ENCODE measurements at places on chromosomes 1 and 21.

GRCh38 chr1:88318740-88319139 is 365.3 kb upstream of the PKN2 start:
- no peak for DNase-seq

DNA sequence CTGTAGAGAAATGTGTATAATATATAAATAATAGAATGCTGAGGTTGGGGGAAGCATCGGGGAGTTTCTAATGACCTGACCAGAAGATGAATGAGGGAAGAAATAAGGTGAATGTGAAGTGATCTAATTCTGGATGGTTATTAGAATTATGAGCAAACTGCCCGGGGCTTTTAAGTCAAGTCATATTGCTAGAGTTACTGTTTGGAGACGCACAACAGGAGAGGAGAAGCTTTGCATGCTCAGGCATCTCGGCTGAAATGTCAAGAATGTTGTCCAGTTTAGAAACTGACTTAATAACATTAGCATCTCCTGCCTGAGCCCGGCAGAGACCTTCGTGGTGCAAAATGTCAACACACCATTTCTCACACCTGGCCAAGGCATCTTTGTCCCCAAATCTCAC is 119.1 kb downstream of the RRAGC start:
- no peak for DNase-seq

DNA sequence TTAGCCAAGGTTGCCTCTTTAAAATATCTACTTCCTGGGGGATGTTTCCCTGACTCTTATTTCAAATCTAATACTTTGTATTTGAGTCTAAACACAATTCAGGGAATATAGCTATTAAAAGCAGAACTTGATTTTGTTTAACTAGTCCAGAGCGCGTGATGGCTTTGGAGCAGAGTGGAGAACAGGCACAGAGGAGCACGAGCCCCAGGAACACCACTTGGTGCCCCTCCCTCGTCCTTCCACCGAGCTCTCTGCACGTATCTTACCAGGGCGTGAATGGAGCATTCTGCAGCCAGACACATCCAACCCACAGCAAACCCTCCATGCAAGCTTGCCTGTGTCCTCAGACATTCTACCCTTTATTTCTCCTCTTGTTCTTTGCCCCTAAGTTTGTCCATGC is 14.1 kb downstream of the KIF26B start:
- no peak for DNase-seq

GRCh38 chr1:76948846-76949245 is 81.6 kb downstream of the ST6GALNAC5 start:
- no peak for DNase-seq

- DNase-seq = no peak
Measured at GRCh38 chr1:204307334-204307883, 52.3 kb downstream of the PLEKHA6 start.

- DNase-seq = no peak
Measured at GRCh38 chr1:36352125-36352909, 28.9 kb upstream of the EVA1B start.

DNA sequence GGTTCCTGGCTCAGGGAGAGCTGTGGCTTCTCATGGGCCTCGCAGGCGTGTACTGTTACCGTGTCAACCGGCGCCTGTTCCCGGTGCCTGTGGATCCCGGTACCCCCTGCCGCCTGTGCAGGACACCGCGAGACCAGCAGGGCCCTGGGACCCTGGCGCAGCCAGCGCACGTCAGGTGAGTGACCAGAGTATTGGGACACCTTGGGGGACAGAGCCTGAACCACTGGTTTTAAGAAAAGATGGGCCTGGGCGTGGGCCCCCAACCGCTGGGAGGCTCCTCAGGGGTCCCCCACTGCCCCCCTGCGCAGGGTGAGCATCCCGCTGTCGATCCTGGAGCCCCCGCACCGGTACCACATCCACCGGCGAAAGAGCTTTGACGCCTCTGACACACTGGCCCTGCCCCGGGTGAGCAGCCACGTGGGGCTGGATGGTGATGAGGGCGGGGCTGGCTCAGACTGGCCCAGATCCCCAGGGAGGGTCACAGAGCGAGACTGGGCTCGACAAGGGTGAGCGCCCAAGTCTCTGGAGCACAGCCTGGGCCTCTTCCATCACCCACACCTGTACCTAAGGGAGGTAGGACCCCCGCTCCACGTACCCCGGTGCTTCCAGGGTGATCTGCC is 10.5 kb downstream of the MIIP start:
- no peak for DNase-seq

DNA sequence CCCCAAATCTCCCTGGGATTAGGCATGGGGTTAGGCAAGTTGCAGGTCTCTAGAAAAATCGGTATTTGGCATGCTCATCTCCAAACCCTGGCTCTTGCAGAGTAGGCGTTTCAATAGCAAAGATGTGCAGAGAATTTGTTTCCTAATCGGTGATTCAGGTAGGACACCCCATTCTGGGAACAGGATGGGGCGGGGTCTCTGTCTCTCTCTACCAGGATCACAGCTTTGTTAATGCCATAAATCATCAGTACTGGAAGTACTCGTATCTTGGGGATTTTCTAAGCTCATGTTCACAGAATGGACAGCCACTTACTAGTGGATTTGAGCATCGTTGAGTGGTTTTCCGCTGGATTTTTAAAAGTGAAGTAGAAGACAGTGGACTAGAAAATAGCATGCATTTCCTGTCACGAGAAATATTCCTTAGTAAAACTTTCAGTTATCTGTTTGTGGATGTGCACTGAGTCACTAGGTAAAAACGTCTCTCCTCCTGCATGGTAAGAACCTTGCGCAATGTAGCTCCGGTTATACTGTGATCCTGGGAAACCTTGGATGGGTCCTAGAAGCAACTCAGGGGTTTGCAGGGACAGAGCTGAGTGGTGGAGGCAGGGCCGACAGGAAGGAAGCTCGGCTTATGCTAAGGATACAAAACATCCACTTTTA is 5.1 kb downstream of the TMEM51 start:
- no peak for DNase-seq

DNA sequence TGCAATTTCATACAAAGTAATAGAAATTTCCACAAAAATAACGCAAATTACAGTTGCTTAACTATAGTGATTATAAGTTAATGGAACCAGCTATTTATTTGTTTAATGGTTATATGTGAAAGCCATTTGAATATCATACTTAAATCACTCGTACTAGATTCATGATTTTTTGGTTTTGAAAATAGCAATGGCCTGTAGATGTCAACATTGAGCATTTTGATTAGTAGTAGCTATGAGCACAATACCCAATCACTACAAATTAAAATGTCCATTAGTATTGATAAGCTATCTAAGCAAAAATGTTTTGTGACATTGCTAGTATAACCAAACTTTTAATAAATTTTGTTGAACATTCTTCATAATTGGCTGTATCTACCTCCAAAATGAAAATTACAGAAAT is 10.0 kb downstream of the COL24A1 start:
- DNase-seq = no peak

- DNase-seq = peak; percentile 70
Measured at GRCh38 chr1:54800899-54801759, at the start of gene TTC22. Gene TTC22, minus strand, starts transcription at chr1:54801323. Its CDS starts 160 bp downstream, at chr1:54801163.

DNA sequence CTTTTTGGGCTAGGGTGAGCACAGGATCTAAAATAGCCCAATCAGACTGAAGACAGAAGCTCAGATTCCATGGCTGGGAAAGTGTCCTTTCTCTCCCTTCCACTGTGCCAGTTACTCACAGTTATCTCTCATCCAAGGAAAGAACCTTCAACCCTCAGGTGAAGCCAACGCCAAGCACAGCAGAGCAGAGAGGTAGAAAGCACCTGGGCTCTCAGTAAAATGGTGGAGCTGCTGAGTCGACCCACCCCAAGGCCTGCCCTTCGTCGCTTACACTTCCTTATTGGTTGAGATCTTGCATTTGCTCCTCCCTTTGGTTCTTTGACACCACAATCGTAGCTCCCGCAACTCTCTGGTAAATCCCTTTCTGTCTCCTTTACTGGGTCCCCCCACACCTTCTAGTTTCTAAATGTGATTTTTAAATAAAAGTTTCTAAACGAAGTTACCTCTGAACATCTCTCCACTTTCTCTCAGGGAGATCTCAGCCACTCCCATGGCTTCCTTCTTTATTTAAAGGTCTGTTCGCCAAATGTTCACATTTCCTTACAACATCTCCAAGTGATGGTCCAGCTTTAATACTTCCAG is 27.5 kb upstream of the SLC30A1 start:
- peak; percentile 7 for DNase-seq

- DNase-seq = no peak
Measured at GRCh38 chr1:93738926-93739325, 57.3 kb upstream of the BCAR3 start.

- DNase-seq = no peak
Measured at GRCh38 chr1:29453502-29454240, 217.3 kb downstream of the PTPRU start.

- DNase-seq = no peak
Measured at GRCh38 chr1:9845914-9846313, 22.1 kb upstream of the CLSTN1 start.

DNA sequence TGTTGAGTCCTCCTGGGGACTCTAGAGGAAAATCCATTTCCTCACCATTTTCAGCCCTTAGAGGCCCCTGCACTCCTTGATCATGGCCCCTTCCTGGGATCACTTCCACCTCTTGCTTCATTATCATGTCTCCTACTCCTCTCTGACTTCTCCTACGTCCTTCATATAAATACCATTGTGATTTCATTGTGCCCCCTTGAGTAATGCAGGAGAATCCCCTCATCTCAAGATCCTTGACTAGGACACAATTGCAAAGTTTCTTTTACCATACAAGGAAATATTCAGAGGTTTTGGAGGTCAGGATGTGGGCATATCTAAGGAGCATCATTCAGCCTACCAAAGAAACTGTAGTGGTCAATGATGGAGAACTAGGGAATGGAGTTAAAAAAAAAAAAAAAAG is 8.8 kb upstream of the GBP6 start:
- no peak for DNase-seq

DNA sequence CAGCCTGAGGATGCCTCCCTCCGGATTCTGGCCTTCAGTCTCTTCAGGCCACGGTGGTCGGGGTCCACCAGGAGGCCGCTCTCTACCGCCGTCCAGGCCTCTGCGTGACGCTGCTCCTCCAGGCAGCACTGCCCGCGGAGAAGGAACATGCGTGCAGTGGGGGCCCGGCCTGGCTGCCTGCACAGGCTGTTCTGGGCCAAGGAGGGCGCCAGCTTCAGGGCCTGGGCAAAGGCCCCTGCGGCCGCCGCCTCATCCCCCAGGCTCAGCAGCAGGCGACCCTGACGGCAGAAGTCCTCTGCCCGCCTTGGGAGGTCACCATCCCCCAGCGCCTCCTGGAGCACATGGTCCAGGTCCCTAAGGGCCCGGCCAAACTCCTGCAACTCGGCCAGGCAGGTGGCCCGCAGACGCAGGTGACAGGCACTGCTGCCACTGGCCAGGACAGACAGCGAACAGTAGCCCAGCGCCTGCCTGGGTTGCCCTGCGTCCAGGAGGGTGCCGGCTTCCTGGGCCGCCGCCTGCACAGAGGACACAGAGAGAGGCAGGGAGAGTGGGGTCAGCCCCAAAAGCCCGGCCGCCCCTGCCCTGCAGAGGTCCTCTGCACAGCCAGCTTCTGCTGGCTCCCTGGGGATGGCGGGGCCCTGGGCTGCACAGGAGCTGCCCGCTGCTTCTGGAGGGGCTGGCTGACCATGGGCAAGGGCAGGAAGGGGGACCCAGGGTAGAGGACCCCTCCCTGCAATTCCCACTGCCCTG is 8.7 kb upstream of the MMEL1 start:
- DNase-seq = no peak

- DNase-seq = no peak
Measured at GRCh38 chr1:207097871-207098324, 6.1 kb upstream of the C4BPA start.

GRCh38 chr1:85224734-85225623 is 24.2 kb upstream of the SYDE2 start:
- DNase-seq = no peak

DNA sequence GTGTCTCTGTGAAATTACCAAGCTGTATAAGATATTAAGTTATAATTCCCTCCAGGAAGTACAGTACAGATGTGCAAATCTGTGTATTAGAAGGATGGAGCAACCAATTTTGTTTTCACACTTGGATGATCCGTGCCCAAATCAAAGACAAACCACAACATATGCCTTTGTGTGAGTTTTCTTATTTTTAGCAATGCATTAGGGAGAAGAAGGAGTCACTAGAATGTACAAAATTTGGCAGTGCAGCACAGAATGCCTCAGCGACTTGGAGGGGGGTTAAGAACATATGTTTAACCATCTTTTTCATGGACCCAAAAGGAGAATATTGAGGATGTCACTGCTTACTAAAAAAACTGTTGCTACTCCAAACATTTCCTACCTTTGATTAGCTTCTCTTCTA is 45.3 kb downstream of the DAB1 start:
- DNase-seq = no peak
